OCI-M1 (cell line): ENCODE measurements at places on chromosomes 4 and X.
A peak's percentile ranks its signal among the peaks of the same experiment; 100 is the strongest.

GRCh38 chrX:39896951-39897740, 200.6 kb downstream of the BCOR start:
- no peak for DNase-seq

GRCh38 chr4:107599841-107600240, 120.2 kb downstream of the PAPSS1 start:
- DNase-seq: no peak

DNA sequence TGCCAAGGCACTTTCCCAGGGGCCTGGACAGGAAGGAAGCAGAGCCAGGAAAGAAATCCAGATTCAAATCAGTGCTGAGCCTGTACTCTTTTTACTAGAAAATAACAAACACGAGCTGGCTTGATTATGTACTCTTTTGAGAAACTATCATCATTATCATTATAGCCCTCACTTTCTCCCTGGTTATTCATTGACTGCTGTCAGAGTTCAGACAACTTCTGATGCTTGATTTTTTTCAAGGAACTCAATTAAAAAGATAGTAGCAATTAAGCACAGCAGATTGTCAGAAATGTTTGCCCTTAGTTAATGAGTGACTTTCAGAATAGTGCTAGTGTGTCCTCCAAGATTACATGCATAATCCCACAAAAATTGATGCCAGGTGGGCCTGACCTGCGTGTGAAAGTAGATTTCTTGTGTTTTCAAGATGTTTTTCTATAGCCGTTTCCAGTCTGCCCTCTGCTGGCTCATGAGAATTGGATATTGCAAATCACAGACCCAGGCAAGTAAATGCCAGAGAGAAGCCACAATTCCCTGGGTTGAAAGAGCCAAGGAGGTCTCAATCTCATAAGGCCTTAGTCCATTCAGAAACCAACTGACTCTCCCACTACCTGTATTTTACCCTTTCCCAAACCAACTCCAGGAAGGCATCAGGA, 14.3 kb upstream of the PNPLA4 start:
- DNase-seq: peak; percentile 25

- DNase-seq: peak; percentile 51
Measured at GRCh38 chrX:86946569-86946968, 571.0 kb upstream of the KLHL4 start.

DNA sequence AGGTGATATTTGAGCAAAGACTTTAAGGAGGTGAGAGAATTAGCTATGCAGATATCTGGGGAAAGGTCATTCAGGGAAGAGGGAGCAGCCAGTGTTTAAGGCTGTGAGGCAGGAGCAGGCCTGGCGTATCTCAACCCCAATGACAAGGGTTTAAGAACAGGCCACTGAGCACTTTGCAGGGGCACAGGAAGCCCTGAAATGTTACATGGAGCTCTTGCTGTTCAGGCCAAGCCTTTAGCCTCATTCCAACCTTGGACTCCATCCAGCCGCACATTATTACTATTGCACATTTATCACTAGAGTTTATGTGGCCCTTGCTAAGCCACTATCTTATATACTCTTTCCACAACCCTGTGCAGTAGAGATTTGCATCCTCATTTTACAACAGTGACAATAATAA, 114.0 kb downstream of the EFNB1 start:
- no peak for DNase-seq

- DNase-seq: peak; percentile 76
Measured at GRCh38 chr4:169620880-169621248, 486 bp downstream of the CLCN3 start.

- no peak for DNase-seq
Measured at GRCh38 chr4:14620567-14621141, 381.6 kb upstream of the CPEB2 start.
